ENCODE measurements at places on chromosomes 3 and 15.

GRCh38 chr3:40309925-40310695 lies 603 bp downstream of the EIF1B start:
- no peak for DNase-seq

GRCh38 chr3:39590806-39591205 lies 123.3 kb downstream of the MOBP start:
- DNase-seq = no peak

GRCh38 chr3:58698246-58698645 lies 31.7 kb upstream of the FAM3D start:
- no peak for DNase-seq

- no peak for DNase-seq
Observed at GRCh38 chr15:89107984-89108383, 19.7 kb downstream of the ABHD2 start.

GRCh38 chr3:100562224-100562857 lies 47.1 kb upstream of the ADGRG7 start:
- DNase-seq = no peak

- DNase-seq = no peak
Observed at GRCh38 chr3:164155400-164155799, 922.9 kb downstream of the SI start.

DNA sequence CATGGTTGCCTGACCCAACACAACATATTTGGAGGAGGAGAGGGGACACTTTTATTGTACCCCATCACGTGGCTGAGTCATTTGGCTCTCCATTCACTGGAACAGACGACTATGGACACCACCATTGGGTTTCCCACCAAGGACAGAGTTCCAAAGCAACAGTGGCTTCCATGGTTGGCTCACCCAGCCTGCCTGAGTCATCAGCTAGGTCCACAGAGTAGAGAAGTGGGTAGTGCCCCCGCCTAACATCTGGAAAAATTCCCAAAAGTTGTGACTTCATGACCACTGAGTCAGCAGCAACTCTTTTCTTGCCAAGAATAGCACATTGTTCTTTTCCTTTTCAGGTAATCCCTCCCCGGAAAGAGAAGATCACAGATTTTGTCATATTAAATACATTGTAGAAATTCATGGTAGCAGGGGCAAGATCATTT lies 3.0 kb upstream of the PPP1R2 start:
- no peak for DNase-seq

DNA sequence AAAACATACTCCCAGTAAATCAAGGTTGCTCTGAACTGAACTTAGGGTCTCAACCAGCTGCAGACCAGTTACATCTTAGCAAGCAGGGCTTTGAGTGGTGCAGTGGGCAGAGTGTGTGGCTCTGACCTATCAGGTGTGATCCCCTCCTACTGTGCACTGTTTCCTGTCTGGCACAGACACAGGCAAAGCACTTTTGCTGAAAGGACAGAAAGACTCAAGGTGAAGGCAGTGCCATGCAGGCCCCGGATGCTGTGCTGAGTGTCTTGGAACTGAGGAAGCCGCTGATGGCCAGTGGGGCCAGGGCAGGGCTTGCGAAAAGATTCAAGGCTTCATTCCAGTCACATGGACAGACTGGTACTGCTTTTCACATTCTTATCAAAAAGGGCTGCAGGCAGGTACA lies 85.2 kb downstream of the CACNA1D start:
- DNase-seq = no peak

DNA sequence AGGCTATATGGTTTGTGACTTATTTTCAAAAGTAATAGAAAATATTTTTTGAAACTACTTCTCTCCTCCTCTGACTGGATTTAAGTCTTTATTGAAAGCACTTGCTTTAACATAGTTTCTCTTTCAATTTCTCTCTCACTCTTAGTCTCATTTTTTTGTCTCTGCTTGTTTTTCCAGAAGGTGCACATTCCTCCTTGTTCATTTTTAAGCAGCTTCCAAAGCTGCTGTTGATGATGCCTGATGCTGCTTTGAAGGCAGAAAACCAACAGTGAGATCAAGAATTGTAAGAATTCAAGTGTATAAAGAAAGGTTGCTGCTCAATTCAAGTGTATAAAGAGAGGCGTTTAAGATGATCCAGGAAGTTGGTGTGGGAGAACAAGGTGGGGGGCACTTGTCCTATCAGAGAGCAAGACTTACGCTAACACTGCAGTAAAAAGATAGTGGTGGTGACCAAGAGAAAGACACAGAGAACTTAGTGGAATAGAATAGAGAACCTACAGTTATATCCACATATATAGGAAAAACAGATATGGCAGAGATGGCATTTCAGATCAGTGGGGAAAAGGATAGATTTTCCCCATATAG lies 12.1 kb downstream of the NR2C2 start:
- DNase-seq = no peak

- DNase-seq = no peak
Observed at GRCh38 chr3:188721990-188722389, 449.8 kb upstream of the TPRG1 start.

- DNase-seq = no peak
Observed at GRCh38 chr15:57218826-57219576, 157.3 kb upstream of the CGNL1 start.

DNA sequence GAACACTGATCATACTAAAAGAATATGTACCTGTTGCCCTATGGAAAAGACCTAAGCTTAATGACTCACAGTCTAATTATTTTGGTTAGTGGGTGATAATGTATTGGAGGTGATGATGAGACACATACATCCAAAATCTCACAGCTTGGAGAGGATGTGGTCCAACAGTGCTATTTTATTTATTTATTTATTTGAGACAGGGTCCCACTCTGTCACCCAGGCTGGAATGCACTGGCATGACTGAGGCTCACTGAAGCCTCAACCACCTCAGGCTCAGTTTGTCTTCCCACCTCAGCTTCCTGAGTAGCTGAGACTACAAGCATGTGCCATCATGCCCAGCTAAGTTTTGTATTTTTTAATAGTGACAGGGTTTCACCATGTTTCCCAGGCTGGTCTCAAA lies 35.0 kb downstream of the LPP start:
- no peak for DNase-seq

GRCh38 chr3:172138193-172138537 lies 98.8 kb downstream of the FNDC3B start:
- DNase-seq = no peak
